ENCODE measurements at places on chromosomes 6 and 20.
A peak's percentile ranks its signal among the peaks of the same experiment; 100 is the strongest.

DNA sequence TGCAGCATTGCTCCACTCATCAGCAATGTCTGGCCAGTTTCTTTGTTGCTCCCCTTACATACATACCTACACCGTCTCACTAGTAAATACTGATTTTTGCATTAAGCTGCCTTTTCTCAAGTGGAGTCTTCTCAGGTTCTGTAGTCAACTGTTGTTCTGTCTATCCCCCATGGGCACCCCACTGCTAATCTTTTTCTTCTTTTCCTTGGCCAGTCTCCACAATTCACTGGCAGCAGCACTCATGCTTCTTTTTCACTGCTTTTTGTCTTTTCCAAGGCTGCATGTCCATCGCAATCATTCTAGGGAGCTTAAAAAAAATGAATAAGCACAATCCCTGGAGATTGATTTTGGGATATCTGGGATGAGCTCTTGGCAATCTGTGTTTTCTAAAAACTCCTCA is 10.3 kb upstream of the ERVFRD-1 start:
- DNase-seq = no peak

GRCh38 chr6:26087284-26088115 is at the start of gene HFE:
Gene HFE (plus strand): TSS chr6:26087429. CDS start chr6:26087441, 12 bp downstream.
- DNase-seq = peak; percentile 76

- no peak for DNase-seq
Measured at GRCh38 chr6:151804585-151805285, 2.7 kb upstream of the ESR1 start.

DNA sequence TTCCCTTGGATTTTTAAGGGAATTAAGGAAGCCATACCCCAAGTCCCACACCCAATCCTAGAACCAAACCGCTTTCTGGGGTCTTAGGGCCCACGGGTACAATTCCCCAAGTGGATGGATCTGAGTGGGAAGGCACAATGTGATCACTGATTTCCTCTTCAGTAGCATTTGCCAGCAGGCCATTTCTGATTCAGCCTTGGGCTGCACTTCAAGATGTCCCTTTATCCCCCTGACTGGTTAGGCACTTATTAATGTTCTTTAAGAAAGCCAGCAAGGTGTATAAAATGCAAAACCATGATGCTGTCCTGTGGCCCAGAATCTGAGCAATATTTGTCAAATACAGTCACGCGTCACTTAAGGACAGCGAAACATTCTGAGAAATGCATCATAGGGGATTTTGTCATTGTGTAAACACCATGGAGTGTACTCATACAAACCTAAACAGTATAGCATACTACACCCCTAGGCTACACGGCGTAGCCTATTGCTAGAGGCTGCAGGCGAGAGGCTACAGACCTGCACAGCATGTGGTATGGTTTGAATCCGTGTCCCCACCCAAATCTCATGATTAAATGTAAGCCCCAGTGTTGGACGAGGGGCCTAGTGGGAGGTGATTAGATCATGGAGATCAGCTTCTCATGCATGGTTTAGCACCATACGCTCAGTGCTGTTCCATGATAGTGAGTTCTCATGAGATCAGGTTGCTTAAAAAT is 234.2 kb downstream of the NRN1 start:
- no peak for DNase-seq

DNA sequence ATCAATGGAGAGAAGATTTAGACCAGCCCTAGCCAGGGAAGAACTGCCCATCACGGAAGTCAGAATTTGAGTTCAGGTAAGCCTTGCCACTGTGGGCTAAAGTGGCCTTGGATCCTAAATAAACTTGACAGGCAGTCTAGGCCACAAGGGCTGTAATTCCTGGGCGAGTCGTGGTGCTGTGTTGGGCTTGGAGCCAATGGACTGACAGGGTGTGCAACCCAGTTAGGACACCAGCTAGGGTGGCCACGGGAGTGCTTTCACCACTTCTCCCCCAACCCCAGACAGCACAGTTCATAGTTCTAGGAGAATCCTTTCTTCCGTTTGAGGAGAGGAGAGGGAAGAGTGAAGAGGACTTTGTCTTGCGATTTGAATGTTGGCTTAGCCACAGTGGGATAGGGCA is 422.4 kb downstream of the DOK5 start:
- no peak for DNase-seq

GRCh38 chr20:52985687-52986086 is 13.5 kb downstream of the TSHZ2 start:
- no peak for DNase-seq

DNA sequence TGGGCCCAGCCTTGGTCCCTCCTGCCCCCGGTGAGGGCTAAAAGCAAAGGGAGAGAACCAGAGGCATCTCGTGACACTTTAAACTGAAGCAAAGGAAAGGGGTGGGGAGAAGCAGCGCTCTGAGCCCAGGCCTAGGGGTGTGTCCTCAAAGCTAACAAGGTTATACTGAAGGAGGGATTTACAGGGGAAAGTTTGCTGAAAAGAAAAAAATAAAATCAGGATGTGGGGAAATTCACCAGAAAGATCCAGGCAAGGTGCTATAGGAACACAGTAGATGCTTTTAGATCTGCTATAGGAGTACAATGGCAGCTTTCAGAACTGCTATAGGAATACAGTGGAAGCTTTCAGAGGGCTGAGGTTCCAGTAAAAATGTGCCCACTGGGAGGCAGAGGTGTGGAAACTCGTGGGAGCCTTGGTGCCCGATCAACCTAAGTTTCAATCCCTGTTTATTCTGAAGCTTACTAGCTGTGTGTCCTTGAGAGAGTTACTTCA is at the start of gene COL9A1:
TSS of gene COL9A1 (minus strand) at position 51 of the 492 bp plus-strand sequence. CDS start 160 bp downstream, outside the sequence.
- peak; percentile 42 for DNase-seq

DNA sequence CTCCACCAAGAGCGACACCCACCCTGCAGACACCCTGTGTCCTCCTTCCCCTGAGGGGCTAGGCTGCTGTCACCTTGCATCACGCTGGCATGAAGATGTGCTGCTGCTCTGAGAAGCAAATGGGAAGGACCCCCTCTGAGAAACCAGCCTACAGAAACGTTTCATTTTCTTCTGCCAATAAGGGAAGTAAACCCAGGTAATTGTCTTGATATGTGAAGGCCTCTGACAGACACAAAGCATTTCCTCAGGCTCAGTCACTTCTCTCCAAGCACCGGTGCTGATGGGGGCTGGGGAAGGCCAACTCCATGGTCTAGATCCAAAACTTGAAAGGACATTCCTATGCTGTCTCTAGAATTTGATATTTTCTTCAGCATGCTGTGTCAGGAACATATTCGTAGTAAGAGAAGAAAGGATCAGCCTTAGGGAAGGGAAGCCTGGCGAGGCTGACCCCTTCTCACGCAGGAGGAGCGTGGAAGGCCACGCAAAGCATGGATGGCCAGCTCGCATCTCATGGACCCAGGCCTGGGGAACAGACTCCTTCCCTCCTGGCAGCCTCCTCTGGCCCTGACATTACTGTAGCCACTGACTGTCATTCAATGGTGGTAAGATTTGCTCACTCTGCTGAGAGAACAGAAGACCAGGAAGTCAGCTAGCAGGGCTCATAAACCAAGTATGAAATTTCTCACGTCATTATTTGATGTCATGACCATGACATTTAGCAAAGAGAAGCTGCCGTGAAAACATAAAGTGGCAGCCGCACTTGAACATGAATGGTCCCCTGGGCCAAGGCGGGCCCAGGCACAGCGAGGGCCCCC is 20.4 kb downstream of the ACSS1 start:
- peak; percentile 13 for DNase-seq

- DNase-seq = no peak
Measured at GRCh38 chr6:159854959-159855358, 35.8 kb upstream of the MAS1 start.

GRCh38 chr6:42821846-42822245 is 40.0 kb downstream of the BICRAL start:
- DNase-seq = no peak

DNA sequence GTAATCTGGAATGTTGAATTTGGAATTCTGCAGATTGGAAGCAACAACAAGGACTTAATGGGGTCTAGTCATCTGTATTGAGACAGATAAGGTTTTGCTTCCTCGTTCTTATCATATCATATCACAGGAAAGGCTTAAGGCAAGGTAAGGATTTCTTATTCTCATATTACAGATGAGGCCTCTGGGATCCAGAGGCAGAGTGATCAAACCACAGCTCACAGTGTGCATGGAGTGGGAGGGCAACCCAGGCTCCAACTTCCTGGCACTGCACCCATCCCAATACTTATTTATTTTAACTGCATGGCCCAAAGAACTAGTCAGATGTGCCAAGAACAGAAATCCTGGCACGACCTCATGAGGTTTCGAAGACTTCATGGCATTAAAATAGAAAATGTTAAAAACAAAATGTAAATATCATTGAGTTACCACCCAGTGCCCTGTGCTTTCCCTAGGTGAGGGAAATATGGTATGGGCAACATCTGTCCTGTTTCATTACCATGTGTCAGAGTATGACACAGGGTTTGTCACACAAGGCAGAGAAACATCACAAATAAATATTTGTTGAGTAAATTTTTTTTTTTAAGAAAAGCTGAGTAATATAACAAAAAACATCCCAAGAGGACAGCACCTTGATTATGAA is 191.9 kb downstream of the ISM1 start:
- no peak for DNase-seq

DNA sequence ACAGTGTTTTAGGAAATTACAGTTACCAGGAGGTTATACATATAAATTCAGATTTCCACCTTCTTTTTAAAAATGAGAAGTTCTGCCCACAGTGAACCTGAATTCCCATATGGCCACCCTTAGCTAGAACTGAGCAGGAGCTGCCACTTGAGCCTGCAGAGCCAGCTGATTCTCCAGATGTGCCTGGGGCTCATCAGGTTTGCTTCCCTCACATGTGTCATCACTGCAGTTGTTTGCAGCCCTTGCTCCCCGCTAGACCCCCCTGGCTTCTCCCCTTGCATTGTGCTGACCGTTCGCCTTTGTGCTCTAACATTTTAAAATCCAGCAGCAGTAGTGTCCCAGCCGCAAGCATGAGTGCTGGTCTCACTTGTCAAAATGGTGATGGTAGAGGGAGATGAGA is 131.1 kb downstream of the UTRN start:
- no peak for DNase-seq

GRCh38 chr6:121885399-121886152 is 450.1 kb downstream of the GJA1 start:
- no peak for DNase-seq

GRCh38 chr20:52736507-52736906 is 235.7 kb upstream of the TSHZ2 start:
- no peak for DNase-seq

DNA sequence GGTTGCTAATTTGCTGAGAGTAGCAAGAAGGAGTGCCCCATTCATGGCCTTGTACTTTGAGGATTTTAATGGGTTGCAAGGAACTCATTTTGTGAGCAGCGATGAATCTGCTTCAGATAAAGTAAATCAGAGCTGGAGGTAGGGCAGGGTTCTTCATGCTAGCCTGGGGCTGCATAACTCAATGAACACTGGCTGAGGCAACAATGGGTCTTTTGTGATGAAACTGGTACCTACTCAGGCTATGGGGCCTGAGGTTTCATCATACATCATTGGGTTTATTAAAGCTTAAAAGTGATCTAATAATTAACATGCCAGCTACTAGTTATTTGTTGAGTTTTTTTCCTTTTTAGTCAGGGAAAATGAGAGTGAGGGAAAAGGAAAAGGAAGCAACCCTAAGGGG is 106.9 kb downstream of the FAM50B start:
- DNase-seq = no peak

DNA sequence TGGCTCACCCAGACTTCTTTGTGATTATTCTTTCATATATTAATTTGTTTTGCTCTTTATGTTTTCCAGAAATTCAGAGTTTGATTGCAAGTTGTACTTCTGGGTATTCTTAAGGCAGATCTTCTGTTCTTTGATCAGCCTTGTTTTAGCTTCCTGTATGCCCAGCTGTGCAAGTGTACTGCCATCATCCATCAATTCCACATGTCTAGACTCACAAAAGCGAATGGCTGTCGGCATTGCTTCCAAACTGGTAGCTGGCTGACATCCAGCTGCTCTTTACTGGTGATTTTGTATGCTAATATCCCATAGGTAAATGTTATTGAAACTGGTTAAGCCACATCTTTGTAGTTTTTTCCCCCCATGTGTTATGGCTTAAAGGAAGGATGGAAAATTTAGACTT is 1084.8 kb upstream of the CITED2 start:
- no peak for DNase-seq

DNA sequence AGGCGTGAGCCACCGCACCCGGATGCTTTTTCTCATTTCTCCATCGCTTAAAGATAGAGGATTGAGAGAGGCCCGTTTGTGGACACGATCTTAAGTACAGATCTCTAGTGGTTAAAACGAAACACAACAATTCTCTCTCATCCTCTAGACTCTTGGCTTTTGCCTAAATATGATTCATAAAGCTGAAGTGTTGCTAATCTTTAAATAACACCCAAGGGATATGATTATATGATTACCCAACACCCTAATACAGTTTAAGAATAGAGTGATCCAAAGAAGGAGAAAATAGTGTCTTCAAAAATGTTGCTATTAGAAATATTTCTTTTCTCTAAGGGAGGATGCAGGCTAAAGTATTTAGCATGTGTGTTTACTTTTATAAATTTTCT is 50.4 kb downstream of the MTHFD1L start:
- DNase-seq = no peak

- DNase-seq = no peak
Measured at GRCh38 chr20:51381557-51381956, 161.0 kb downstream of the NFATC2 start.
